ENCODE measurements at places on chromosomes 1 and 21. TPM values are rescaled to one million over a fixed set of nuclear protein-coding genes. Genes with fewer than 3 reads are reported as not detected.

- no peak for DNase-seq
Observed at GRCh38 chr1:39940253-39940652, 14.7 kb upstream of the MFSD2A start.

GRCh38 chr1:206776229-206776628 lies 3.9 kb upstream of the IL10 start:
- DNase-seq, result no peak

GRCh38 chr1:151944126-151944856 lies 35.0 kb upstream of the THEM4 start:
- DNase-seq, result no peak

DNA sequence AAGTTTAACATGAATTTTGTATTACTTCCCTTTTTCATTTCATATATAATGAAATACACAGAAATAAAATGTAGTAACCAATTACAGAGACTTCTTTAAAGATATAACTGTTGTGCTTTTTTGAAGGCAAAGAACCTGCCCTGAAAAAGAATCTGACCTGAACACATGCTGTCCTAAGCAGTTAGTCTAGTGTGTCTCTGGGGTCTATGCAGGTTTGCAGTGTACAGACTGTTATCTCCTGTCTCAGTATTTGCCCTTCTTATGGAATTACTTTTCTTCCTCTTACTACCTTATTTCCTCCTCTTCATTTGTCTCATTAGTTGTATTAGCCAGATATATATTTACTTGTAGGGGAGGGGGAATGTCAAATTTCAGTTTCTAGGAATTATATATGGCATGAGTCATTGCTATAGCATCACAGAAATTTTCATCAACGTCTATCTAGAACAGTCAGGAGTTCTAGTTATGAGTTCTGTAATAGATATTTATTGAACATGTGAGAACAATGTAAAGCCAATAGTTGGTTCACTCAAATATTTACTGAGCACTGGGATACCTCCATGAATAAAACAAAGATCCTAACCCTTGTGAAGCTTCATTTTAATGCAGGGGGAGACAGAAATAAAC lies 28.4 kb upstream of the PLEKHO1 start:
- no peak for DNase-seq

- no peak for DNase-seq
Observed at GRCh38 chr1:59007820-59008598, 224.2 kb upstream of the JUN start.

- DNase-seq, result no peak
Observed at GRCh38 chr1:152743371-152744145, 14.3 kb upstream of the KPRP start.

DNA sequence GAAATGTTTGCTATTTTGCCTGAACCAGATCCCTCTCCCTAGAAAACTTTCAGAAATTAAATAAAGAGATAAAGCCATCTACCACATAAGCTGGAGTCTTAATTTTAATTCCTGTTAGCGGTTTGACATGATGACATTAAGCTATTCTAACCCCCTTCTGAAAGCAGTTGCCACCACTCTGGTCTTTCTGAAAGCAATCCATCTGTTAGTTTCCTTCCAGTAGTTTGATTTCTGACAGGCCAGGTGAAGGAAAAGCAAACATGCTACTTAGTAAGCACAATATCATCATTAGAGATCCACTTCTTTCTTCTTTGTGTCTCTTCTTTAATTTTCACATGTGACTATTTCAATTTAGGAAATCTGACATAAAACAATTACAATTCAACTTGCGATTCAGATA lies 39.9 kb downstream of the RGL1 start:
- DNase-seq, result no peak

The PLA2G2F gene
- not detected for polyA plus RNA-seq

The SYT6 gene
- polyA plus RNA-seq, result 1.2 TPM
